ENCODE measurements at places on chromosomes 12 and 14.

- no peak for DNase-seq
Measured at GRCh38 chr14:37559386-37559785, 35.7 kb downstream of the FOXA1 start.

- DNase-seq: no peak
Measured at GRCh38 chr14:39025250-39025809, 77.7 kb downstream of the SEC23A start.

- DNase-seq: peak; percentile 74
Measured at GRCh38 chr14:89855961-89856656, 98.4 kb downstream of the EFCAB11 start.

- no peak for DNase-seq
Measured at GRCh38 chr12:85779768-85780167, 56.4 kb downstream of the RASSF9 start.

Measured in amniotic stem cell (primary cell).